ENCODE measurements at places on chromosomes 7 and 10.

- DNase-seq, result no peak
These were observed 90.2 kb downstream of the DNAJB9 start for GRCh38 chr7:108659867-108660266.

- DNase-seq, result no peak
These were observed 16.0 kb downstream of the CREB3L2 start for GRCh38 chr7:137985897-137986251.

DNA sequence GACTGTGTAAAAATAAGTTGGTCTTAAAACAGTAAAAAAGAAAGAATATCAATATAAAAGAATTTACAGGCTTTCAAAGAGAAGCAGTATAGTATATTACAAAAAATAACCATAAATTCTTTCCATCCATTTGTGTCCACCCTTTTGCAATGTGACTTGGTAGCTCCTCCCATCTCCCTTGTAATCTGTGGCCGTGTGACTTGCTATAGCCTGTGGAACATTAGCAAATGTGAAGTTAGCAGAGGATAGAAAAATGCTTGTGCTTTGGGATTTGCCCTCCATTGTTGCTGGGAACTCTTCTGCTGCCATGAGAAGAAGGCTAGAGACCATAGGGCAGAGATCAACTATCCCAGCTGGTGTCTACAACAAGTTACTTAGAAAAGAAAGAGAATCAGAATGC, 30.2 kb downstream of the KLHL7 start:
- no peak for DNase-seq

DNA sequence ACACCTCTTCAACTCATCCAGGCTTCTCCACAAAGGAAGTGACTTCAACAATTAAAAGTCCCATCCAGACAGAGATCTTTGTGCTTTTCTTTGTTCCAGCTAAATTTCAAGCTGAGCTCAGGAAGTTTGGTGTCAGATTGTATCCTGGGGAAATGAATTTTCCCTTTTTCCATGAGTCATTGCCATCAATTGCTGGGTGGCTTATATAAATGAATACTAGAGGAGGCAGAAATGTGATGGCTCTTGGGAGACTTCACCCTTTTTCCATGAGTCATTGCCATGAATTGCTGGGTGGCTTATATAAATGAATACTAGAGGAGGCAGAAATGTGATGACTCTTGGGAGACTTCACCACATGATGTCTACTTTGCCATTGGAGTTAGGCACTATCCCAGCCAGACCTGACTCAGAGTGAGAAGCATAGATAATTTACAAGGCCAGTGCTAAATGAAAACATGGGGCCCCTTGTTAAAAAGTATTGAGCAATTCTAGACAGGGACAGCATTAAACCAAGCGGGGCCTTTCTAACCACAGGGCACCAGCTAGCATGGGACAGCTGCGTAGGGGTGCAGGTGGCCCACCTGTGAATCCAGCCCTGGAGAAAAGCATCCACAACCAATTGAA, 339.2 kb upstream of the PODXL start:
- peak; percentile 30 for DNase-seq

GRCh38 chr7:140058517-140058916, 4.2 kb downstream of the PARP12 start:
- DNase-seq, result no peak

GRCh38 chr10:3169271-3169670, 3.3 kb downstream of the PITRM1 start:
- peak; percentile 69 for DNase-seq

- DNase-seq, result no peak
These were observed 1158.9 kb upstream of the CELF2 start for GRCh38 chr10:9858816-9859215.

DNA sequence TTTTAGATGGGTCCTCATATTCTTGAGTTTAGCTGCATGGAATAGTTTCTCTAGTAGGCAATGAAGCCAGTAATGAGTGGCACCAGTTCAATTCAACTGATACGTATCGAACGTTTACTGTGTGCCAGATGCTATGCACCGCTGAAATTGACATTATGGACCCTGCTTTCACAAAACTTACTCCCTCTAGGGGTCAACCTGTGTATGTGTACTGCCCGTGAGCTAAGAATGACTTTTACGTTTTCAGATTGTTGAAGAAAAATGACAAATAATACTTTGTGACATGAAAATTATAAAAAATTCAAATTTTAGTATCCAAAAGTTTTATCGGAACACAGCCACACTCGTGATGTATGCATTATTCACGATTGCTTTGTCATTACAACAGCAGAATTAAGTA, 95.5 kb downstream of the ZMYND11 start:
- peak; percentile 65 for DNase-seq

- peak; percentile 86 for DNase-seq
These were observed 523 bp downstream of the PURB start for GRCh38 chr7:44884621-44885393.

GRCh38 chr10:61933859-61934555, 32.5 kb downstream of the ARID5B start:
- DNase-seq, result no peak

DNA sequence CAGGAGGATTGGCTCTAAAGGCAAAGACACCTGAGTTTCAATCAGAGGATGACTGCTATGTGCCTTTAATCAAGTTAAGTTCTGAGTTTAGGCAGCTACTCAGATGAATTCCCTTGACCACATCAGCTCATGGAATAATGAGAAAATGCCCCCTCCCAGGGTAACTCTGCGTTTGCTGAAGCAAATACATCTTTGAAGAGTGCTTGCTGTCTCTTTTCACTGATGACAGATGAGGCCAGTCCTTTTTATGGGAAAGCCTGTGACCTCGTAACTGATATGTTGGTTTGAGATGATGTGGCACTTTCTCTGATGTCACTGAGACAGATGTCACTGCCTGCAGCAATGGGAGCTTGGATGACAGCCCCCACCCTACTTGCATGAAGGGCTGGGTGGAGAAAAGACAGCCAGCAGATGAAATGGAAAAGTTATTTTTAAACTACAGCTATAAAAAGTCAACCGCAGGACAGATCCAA, 43.7 kb upstream of the DGKI start:
- DNase-seq, result no peak

GRCh38 chr10:68647672-68648341, 73.2 kb upstream of the CCAR1 start:
- peak; percentile 26 for DNase-seq

GRCh38 chr7:80612880-80613279, 25.6 kb upstream of the CD36 start:
- DNase-seq, result no peak

DNA sequence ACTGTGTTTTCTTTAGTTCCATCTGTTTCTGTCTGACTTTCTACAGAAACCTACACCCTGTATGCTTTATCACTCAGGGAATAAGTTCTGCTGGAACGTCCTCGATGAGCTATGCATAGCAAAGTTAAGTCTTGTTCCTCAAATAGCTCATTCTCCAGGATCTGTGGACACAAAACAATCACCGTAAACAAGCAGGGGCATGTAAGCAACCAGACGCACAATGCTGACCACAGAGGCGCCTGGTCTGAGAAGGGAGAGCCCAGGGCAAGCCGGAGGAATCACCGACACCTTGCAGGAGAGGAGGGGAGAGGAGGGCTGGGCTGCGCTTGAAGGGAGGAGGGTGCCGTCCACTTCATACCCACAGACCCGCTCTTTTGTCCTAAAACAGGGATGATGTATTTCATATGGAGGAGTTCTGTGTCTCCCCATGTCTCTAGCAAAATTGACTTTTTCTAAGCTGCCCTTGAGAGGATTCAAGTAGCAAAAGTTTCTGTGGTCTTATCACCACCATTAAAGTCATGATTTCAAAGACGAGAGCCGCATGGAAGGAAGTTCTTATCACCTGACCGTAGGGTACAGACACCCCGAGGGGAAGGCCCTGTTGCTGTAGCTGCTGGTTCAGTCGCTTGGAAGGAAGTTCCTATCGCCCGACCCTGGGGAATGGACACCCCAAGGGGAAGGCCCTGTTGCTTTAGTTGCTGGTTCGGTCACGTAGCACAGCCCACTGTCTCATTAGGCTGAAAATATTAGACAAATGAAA, 14.3 kb downstream of the CALML3 start:
- DNase-seq, result no peak

DNA sequence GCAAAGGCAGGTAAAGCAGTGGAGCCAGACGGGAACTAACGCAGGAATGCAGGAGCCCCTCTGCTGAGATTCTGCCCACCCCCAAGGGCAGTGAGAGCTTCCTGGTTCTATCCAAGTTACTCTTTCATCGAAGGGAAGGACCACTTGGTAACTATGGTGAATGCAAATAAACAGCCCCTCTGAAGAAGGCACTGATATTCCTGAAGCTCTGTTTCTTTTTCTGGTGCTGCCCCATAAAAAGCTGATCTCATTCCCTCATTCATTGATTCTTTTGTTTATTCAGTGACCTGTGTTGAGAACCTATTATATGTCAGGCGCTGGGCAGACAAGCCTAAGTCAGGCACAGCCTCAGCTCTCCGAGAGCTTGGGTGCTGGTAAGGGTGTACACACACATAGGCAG, 217.3 kb downstream of the SNX10 start:
- DNase-seq, result peak; percentile 88

- DNase-seq, result peak; percentile 30
These were observed 52.3 kb upstream of the EN2 start for GRCh38 chr7:155405399-155406318.

DNA sequence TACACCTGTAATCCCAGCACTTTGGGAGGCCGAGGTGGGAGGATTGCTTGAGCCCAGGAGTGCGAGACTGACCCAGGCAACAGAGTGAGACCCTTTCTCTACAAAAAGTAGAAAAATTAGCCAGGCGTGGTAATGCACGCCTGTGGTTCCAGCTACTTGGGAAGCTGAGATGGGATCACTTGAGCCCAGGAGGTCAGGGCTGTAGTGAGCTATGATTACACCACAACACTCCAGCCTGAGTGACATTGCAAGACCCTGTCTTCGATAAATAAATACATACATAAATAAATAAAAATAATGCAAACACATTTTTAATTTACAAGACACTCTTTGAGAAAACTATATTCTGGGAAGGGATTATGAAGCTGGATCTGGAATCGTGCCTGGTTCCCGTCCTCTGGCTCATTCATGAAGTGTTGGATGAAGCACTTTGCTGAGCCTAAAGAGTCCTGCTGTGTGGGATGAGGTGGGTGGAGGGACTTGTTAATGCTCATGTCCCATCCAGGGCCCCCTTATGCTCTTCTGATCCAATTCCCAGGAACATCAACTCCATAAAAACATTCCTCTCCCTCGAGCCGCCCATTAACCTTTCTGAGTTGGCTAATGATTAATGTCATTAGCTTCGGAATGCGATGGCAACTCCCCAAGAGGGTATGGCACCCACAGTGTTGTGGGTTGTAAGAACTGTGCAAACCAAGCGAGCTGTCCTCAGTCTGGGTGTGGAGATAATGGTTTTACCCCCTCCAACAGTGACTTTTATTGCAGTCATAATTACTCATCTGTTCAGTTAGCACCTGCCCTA, 236.3 kb downstream of the BAMBI start:
- DNase-seq, result no peak

- DNase-seq, result peak; percentile 65
These were observed 162.3 kb downstream of the ITGB1 start for GRCh38 chr10:32795598-32796183.

- DNase-seq, result peak; percentile 91
These were observed 6.9 kb upstream of the ZKSCAN1 start for GRCh38 chr7:100008525-100008924.

DNA sequence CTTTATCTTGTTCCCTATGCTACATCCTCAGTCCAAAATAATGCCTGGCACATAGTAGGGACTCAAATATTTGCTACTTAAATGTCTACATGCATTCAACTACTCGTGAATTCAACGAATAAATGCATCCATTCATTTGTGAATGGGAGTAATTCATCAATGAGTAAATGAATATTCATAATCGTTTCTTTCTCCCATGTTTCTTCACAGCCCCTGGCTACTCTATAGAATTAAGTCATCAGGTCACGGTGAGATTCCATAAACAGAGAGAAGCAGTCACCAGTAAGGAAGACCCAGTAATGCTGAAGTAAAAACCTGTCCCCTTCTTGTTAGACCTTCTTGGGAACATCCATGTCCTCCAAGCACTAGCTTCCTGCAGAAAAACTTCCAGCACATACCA, 48.4 kb downstream of the ATE1 start:
- no peak for DNase-seq

- peak; percentile 50 for DNase-seq
These were observed 157.4 kb downstream of the NXPH1 start for GRCh38 chr7:8590791-8591190.

DNA sequence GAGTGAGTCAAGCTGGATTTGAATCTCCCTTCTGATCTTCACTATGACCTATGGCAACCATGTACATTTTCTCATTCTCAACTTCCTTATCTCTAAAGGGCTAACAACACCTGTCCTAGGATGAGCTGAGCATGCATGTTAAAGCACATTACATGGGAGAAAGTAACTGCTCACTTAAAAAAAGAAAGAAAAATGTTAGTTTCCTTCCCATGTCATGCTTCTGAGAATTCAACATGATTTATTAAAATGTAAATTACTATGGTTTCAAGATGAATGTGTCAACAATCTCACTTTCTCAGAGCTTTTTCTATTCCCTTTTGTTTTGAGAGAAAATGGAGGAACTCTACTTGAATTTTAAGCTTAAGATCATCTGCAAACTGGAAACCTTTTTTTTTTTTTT, 295.3 kb downstream of the SKIDA1 start:
- DNase-seq, result no peak

DNA sequence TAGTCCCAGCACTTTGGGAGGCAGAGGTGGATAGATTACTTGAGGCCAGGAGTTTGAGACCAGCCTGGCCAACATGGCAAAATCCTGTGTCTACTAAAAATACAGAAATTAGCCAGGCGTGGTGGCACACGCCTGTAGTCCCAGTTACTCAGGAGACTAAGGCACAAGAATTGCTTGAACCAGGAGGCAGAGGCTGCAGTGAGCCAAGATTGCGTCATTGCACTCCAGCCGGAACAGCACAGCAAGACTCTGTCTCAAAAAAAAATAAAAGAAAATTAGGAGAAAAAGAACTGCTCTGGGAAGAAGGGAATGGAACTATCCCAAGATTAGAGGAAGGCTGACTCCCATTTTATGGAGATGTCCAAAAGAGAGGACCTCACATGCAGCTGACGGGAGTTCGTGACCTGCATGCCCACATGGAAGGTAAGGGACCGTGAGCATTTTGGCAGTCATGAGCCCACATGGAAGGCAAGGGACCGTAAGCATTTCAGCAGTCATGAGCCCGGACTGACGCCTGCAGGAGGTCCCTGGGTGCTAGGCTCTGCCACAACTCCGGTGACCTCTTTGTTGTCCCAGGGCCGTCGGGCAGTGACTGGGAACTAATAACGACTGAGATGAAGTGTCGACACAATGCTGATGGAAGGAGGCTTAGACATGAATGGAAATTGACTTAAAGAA, 18.6 kb upstream of the GTPBP4 start:
- peak; percentile 76 for DNase-seq

DNA sequence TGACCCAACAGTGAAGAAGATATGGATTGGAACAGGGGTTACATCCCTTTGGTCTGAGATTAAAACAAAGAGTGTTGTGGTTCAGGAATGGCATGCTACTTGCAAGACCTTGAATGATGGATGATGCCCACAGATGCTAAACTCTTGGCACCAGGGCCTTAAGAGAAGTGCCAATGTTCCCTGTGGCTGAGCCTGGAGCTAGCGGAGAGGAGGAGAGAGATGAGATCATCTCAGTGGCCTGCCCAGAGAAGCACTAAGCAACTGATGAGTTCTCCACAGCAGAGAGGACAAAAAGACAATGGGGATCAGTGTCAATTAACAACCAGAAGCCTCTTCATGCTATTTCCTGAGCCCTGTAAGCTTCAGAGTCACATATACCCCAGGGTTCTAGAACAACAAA, 97.8 kb downstream of the ELAPOR2 start:
- DNase-seq, result no peak

- no peak for DNase-seq
These were observed 233.6 kb upstream of the CCDC6 start for GRCh38 chr10:60139798-60140566.

GRCh38 chr7:16685535-16685934, 39.6 kb downstream of the BZW2 start:
- DNase-seq, result peak; percentile 57

All from DMS53 (cell line).